GM03348 (cell line): ENCODE measurements at places on chromosomes 7 and 10.

GRCh38 chr7:123537026-123537642 is 2.7 kb upstream of the IQUB start:
- peak; percentile 10 for DNase-seq

DNA sequence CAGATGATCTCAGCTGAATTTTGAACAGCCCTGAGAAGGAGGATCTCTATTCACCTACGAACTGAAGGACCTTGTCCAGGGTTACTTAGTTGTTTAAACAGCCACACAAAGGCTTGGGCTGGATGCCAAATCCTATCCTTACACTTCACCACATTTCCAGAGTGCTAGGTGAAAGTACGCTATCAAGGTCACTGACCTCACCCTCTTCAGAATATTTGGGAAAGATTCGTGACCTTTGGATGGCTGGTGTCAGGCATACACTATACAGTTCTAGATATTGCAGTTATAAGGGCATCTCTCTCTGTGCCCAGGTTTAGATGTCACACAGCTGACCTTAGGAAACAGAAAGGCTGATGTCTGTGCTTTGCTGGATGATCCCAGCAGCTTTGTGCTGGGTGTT is 61.2 kb upstream of the ABLIM1 start:
- no peak for DNase-seq

GRCh38 chr7:880450-880849 is 4.1 kb downstream of the GET4 start:
- DNase-seq = no peak

GRCh38 chr10:78465431-78465830 is 431.8 kb downstream of the RPS24 start:
- no peak for DNase-seq

DNA sequence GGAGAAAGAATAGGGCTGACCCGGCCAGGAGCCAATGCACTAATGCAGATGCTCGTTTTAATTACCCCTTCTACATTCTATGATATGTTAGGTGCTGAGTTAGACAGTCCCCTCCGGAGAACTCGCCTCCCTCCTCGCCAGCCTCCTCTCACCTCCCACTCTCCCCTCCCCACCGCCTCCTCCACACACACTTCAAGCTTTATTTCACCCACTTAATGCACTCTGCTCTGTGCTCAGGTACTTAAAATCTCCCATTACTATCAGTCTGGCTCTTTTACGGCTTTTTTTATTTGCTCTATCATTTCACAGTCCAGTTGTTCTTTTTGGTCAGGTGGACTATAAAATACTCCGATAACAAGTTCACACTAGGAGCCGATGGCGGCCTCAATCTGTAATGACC is 231.6 kb downstream of the TEX36 start:
- no peak for DNase-seq

GRCh38 chr7:33794959-33795358 is 110.4 kb upstream of the BMPER start:
- no peak for DNase-seq

DNA sequence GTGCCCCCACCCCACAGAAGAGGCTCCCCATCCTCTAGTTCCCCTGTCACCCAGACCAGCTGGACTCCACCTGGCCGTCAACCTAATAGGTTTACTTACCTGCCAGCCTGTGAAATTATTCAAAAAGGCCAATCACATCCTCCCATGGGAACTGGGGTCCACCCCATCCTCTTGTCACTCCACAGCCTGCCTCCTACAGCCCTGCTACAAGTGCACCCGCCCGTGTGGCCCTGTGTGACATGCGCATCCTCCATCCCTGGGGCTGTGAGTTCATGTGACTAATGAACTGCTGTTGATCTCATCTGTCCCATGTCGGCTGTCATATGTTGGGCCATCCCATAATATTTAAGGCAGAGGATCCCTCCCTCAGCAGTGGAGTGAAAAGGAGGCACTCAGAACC is 39.4 kb downstream of the AOC1 start:
- DNase-seq = no peak

DNA sequence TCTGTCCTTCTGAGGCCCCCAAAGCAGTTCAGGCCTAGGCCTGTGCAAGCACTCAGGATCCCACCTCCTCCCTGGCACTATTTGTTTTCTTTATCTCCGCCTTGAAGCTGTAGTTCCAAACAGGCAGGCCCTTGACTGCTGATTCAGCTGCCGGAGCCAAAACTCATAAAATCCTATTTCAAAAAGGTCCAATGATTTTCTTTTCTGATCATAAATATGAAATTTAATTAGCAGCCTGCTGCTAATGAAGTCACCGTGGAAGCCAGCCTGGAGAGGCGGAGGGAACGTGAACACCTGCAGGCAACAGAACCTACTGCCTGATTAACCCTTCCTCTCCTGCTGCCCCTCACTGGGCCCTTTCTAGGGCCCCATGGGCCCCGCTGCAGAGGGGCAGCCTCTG is 60.1 kb downstream of the CARD11 start:
- DNase-seq = no peak

GRCh38 chr10:106189292-106189691 is 975.2 kb downstream of the SORCS1 start:
- DNase-seq = peak; percentile 16

DNA sequence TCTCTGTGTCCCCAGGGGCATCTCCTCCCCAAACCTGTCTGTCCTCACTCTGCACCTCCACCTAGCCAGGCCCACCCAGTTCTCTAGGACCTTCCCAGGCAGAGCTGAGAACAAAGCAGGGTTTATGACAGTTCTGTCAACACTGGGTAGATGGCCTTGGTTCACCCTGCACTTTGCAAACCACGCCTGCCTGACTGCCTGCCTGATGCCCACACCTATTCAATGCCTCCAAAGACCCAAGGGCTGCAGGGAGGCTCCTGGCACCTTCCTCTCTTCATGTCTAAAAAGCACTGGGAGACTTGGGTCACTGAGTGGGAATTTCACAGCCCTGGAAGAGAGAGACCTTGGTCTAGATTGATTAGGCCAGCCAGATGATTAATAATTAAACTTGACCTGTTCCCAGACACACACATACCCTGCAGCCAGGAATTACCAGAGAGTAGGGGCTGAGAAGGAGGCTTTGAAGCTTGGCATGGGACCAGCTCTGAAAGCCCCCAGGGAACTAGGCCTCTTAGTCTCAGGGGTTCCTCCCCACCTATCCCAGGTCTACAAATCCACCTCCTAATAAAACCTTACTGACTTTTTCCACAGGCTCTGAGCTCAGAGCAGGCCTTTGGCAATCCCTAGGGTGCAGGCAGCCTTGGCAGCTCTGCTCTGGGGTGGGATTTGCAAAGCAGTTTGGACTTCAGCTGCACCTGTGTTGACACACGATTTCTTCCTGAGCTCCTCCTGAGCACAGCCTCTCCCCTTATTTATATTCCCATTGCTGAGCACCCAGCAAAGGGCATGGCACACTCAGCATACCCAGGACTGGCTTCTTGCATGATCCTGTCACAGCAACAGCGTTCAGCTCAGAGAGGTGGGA is 25.7 kb upstream of the PDCD4 start:
- DNase-seq = no peak

DNA sequence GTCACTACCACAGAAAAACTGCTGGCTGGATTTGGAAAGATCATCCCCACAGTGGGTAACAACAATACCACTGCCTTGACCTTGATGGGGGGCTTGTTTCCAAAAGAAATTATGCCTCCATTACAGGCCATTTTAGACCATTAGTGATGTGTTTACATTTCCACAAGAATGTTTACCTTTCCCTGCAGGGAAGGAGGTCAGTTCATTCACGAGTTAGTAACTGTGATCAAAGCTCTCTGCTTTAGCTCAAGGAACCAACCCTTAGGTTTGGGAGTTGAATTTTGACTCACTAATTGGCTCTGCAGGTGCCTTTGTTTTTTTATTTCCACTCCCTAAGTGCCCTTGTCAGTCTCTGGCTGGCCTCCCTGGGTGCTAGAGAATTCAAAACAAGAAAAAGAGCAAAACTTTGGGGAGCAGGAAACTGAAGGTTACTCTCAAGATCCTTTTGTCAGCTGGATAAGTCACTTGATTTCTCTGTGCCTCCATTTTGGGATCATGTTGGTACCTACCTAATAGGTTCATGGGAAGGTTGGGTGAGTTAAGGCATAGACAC is 41.1 kb upstream of the NUPR2 start:
- no peak for DNase-seq

- no peak for DNase-seq
Observed at GRCh38 chr7:20647036-20647435, 31.6 kb downstream of the ABCB5 start.

- no peak for DNase-seq
Observed at GRCh38 chr7:123719197-123719721, 29.5 kb downstream of the WASL start.

DNA sequence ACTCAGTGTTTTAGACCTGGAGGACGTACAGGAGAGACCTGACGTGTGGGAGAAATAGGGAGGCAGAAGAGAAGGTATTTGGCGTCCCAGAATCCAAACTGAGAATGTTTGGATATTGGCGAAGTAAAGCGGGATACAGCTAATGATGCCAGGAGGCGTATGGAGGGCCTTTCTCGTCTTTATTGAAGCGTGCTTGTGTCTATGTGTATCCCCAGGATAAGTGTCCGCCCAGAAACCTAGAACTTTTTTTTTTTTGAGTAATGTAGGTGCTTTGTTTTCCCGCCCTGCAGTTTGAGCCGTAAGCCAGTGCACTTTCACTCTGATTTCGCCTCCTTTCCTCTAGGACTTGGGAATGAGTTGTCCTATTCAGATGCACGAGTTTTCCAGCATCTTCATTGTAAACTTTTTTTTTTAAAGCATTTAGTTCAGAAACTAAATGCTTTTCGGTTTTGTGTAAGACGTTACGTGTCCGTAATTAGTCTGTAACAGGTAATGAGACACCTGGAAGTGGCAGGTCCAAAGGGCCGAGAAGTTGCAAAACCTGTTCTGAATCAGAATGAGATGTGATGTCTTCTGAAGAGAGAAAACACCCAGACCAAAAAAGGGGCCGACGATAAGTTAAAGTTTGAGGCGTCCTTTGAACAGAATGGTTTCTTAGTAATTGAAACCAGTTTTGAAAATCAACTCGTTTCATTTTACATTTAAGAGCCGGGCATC is 746 bp downstream of the ARL5B start:
- DNase-seq = peak; percentile 13

- no peak for DNase-seq
Observed at GRCh38 chr10:17675638-17676037, 31.7 kb downstream of the STAM start.

DNA sequence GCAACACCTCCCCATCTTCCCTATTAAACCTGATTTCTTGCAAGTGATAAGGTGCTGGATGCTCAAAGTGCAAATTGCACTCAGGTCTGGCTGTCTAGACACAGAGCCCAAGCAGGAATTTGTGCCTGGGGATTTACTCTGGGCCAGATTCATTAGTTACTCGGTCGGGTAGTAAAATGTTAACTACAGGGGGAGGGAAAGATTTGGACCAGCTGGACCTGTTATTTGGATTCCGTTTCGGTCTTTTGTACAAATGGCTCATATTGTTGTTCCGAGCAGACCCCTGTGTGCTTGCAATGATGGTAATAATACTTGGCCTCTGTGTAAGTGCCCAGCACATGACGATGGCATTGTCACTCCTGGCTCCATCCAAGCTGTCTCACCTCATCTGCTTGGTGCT is 609.6 kb downstream of the KCNMA1 start:
- no peak for DNase-seq

DNA sequence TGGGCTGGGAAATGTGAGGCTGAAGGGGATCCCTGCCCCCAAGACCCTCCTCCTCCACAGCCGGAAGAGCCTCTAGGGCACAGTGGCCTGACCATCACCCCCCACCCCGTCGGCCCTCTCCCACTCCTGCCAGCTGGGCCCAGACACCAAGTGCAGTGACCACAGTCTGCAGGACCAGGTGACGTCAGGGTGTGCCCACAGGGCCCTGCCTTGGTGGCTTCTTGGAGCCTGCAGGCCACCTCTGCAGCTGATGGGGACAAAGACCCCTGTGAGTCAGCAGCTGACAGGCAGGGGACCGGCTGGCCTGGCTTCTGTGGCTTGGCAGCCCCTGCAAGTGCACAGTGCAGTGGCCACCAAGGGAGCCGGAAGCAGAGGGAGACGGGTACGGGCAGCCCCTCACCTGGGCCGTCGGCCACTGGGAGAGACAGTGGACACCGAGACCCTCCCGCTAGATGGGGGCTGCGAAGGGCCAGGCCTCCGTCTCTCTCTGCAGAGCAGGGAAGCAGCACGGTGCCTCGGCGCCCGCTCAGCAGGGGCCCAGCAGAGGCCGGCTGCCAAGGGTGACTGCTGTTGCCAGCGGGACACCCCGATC is 274.6 kb downstream of the ELFN1 start:
- no peak for DNase-seq

DNA sequence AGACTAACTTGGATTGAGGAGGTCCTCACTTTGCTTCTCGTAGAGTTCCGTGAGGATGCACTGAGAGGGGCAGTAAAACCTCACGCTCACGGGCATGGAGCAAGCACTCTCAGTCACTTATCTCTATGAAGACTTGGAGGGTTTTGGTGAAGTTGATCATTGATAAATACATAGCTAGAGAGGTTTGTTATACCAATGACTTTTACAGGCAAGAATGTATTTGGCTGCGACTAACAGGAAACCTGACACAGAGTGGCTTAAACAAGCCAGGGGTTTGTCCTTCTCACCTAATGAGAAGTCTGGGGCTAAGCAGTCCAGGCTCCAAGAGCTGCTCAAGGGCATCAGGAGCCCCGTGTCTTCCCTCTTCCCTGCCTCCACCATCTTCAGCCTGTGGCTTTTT is 6.1 kb downstream of the BICC1 start:
- DNase-seq = no peak

GRCh38 chr10:4120096-4120853 is 335.3 kb upstream of the KLF6 start:
- no peak for DNase-seq

GRCh38 chr10:3803927-3804741 is 19.1 kb upstream of the KLF6 start:
- no peak for DNase-seq

GRCh38 chr7:101630591-101630990 is 1.5 kb upstream of the MYL10 start:
- DNase-seq = no peak

DNA sequence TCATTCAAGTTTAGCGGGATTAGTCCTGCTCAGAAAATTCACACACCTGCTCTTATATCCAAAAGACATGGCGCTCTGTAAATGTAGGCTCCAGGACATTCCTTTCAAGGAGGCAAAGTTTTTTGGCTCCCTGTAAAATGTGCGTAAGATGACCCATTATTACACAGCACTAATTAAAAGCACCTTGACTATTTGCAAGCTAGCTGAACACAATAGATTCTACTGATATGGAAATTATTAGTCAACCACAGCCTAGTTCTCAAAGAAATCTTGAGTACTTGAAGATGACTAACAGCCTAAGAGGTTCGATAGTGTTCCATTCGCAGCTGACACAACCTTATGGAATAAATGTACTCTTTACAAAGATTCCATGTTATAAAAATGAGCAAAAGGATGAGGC is 175.2 kb downstream of the BMPER start:
- peak; percentile 58 for DNase-seq

DNA sequence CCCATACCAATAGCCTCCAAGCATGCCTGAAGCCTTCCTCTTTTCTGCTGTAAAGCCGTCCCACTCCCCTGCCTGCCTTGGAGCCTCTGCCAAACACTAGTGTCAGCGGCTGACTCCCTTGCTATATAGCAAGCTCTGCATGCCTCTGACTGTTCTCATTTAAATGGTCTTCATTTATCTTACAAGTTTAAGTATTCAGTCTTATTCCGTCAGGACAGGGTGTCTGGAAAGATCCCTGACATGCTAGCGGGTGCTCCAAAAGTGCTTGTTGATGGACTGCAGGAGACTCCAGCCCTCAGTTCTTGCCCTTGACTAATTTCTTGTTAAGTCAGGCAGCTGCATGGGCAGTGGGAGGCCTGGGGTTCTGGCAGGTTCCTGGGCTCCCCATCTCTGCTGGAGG is 298.7 kb downstream of the GFRA1 start:
- no peak for DNase-seq

- no peak for DNase-seq
Observed at GRCh38 chr7:33946094-33946699, 40.9 kb downstream of the BMPER start.

GRCh38 chr10:102769375-102770107 is 25.8 kb downstream of the WBP1L start:
- DNase-seq = no peak
